ENCODE measurements at places on chromosomes 2 and 18.
A peak's percentile ranks its signal among the peaks of the same experiment; 100 is the strongest.

DNA sequence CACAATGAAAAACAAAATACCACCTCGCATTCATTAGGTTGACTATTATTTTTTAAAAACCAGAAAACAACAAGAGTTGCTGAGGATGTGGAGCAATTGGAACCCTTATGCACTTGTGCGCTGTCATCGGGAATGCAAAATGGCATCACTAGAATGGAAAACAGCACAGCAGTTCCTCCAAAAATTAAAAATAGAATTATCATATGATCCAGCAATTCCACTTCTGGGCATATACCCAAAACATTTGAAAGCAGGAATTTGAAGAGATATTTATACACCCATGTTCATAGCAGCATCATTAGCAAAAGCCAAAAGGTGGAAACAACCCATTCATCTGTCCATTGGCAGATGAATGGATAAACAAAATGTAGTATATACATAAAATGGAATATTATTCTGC is 11.9 kb upstream of the NMUR1 start:
- no peak for DNase-seq

- no peak for DNase-seq
Measured at GRCh38 chr2:158559252-158559651, 102.5 kb downstream of the PKP4 start.

DNA sequence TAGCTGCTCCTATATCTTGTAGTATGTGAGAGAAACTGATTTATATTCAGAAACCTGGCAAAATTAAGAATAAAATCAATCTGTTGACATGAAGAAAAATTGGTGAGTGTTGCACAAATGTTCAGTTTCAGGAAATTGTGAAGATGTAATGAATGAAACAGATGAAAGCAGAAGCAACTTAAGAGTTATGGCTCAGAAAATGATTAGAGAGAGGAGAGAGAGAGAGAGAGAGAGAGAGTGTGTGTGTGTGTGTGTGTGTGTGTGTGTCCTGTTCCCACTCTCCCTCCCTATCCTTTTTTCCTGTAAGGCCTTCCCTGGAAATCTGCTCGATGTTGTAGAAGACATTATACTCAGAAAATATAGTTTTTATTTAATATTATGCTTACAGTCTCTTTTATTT is 31.4 kb downstream of the MAP4K4 start:
- DNase-seq: no peak

- DNase-seq: no peak
Measured at GRCh38 chr2:158926478-158926948, 41.9 kb upstream of the TANC1 start.

DNA sequence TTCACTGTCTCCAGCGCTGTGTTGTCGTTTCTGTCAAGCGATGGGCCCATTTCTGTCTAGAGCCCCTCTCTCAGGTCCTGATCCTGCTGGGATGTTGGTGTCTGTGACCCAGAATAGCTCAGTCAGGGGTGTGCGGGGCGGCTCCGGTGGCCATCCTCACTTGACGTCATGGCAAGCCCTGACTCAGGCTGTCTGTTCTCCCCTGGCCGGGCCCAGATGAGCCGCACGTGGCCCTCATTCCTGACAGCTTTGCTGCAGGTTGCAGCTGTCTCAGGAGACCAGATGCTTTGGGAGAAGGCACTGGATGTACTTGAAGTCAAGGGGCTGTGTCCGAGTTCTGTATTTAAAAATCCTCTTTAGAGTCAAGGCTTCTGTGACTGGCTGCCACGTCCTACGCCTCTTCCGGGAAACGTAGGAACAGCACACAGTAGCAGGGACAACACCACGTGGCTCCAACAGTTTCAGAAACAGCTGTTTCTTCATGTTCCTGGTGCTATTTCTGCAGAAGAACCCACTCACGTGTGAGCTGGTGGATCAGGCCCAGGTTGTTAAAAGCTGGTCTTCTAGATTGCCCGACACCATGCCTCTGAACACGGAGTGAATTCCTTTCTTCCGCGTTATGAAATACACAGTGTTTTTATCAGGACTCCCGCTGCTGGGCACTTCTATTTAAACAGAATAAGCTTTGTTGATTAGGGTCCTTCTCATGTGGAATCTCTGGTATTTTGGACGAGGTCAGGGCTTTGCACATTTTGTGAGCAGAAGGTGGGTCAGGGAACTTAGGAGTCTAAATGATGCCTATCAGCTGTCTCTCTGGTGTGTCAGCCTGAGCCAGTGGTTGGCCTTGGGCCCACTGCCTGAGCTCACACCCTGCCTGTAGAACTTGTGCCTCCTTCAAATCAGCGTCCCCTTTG is 28.3 kb upstream of the NTSR2 start:
- no peak for DNase-seq

GRCh38 chr2:206701952-206702605 is 16.1 kb downstream of the DYTN start:
- no peak for DNase-seq

DNA sequence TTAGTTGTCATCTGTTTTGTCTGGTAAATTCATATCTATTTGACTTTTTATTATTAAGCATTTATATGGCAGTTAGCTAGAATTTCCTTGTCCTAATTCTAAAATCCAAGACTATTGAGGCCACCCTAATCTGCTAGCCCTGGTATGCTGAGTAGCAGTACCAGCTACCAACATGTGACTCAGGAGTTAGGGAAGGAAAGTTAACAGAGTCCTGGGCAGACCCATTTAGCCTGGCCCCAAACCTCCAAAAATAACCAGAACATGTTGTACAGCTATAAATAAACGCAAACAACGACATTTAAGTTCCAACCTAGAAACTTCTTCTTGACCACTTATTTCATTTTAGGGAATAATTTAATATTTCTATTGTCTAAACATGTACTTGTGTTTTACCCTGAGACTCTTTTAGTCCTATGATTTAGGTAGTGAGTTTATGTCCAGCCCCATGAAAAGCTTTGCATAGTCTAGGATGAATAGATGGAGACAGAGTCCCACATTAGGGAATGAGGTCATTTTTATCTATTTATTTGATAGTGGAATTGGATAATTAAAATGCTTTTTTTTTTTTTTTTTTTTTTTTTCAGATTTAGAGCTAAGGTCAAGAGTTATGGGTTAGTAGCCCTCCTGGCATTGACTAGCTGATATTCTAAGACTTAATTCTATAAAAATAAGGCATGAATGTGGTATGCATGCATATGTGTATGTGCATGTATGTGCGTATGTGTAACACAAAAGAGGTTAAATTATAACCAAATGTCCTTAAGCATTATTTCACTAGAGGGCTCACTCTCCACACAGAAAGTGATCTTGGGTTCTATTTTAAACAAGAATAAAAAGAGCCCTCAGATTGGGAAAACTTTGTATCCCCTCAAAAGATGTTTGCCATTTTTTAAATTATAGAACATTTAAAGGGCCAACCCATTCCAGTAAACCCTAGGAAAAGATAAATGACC is 160.1 kb upstream of the MAPRE2 start:
- no peak for DNase-seq

GRCh38 chr2:206915121-206915520 is 24.2 kb upstream of the CPO start:
- no peak for DNase-seq

DNA sequence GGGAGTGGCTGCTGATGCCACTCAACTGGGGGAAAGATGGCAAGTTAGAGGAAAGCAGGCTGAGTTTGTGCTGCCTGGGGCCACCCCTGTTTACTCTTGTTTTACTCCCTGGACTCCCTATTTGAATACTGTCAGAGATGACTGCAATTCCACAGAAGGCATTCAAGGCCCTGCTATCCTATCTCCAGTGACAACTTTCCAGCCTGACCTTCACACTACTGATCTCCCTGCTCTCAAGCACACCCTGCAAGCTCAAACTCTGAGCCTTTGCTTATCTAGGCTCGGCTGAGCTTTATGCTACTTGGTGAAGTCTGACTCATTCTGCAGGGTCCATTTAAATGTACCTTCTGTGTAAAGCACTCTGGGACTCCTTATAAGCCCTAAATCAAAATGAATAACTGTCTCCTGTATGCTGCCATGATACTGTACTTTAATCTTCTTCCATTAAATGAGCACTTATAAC is 39.3 kb upstream of the DSG1 start:
- DNase-seq: no peak

GRCh38 chr2:234410526-234410925 is 86.4 kb downstream of the ARL4C start:
- no peak for DNase-seq

- DNase-seq: no peak
Measured at GRCh38 chr2:196160101-196160500, 11.3 kb downstream of the STK17B start.

DNA sequence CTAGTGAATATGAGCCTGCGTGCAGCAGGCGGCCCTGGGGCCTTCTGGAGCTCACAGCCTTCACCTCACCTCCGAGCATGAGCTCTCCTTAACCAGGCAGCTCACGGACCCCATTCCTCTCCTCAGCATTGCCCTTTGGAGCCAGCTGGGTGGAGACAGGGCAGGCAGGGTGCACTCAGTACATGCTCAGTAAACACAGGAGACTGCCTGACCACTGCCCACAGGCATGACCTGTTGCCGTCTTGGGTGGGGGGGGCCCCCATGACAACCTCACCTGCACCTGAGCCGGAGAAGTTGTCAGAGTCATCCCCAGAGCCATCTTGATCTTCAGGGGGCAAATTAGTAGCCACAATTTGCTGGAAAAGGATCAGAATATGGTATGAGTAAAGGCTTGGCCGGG is 19.9 kb downstream of the SDC1 start:
- DNase-seq: no peak

DNA sequence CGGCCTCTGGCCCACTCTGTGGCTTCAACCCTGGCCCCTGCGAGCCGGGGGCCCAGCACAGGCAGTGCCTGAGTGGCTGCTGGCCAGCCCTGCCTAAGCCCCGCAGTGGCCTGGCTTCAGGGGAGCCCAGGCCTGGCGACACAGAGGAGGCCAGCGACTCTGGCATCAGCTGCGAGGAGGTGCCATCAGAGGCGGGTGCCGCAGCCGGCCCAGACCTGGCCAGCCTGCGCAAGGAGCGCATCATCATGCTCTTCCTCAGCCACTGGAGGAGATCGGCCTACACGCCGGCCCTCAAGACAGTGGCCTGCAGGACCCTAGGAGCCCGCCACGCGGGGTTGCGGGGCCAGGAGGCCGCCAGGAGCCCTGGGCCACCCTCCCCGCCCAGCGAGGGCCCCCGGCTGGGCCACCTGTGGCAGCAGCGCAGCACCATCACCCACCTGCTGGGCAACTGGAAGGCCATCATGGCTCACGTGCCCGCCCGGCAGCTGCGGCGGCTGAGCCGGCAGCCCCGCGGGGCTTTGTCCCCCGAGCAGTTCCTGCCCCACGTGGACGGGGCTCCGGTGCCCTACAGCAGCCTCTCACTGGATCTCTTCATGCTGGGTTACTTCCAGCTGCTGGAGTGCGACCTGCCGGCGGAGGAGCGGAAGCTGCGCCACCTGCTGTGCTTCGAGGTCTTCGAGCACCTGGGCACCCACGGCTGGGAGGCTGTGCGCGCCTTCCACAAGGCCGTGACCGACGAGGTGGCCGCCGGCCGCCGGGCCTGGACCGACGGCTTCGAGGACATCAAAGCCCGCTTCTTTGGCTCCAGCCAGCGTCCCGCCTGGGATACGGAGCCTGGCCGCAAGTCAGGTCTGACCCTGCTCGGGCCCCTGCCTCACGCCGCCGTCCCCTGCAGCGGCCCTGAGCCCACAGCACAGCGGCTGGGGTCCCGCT is 7.5 kb upstream of the KLHL30 start:
- no peak for DNase-seq

- DNase-seq: peak; percentile 78
Measured at GRCh38 chr2:42856891-42857632, 64.7 kb upstream of the HAAO start.
